ENCODE measurements at places on chromosomes 3 and 15. TPM values are rescaled to one million over a fixed set of nuclear protein-coding genes. Genes with fewer than 3 reads are reported as not detected.

The CHRFAM7A gene
- total RNA-seq = not detected

The USP50 gene
- total RNA-seq = not detected

The TRAT1 gene
- not detected for total RNA-seq

DNA sequence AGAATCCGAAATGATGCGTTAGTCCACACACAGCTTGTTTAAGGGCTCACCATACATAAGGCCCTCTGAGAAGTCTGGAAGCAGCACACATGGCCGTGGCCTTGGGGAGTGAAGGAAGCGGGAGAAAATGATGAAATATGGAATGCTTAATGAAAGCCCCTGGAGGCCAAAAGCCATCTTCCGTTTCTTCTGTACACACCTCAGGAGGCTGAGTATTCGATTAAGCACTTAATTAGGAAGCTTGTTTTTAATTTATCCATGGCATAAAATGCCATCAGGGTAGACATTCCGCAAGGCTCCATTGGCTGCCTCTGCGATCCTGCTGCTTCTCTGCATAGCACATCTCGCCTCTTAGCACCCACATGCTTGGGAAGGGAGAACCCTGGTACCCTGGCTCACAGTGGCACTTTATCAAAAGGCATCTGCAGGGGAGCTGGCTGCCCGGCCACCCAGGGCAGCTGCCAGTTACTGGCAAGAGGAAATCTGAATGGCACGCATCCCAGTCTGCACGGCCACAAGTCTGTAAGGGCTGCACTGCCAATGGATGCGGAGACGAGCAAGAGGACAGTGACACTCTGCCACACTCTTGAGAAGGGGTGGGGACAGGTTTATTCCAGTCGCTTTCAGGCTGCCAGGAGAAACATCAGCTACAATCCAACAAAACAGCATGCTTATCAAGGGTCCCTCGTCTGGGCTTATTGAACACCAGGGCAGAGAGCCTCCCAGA lies 356.2 kb downstream of the OCA2 start:
- no peaks in the 10 kb centered on the region for H3K27me3 ChIP-seq
- H3K4me1 ChIP-seq = no peaks in the 10 kb centered on the region
- H3K4me3 ChIP-seq = no peak overlapping the region
- no peak for DNase-seq
- no peak overlapping the region for H3K27ac ChIP-seq
- H3K36me3 ChIP-seq = no peaks in the 10 kb centered on the region

DNA sequence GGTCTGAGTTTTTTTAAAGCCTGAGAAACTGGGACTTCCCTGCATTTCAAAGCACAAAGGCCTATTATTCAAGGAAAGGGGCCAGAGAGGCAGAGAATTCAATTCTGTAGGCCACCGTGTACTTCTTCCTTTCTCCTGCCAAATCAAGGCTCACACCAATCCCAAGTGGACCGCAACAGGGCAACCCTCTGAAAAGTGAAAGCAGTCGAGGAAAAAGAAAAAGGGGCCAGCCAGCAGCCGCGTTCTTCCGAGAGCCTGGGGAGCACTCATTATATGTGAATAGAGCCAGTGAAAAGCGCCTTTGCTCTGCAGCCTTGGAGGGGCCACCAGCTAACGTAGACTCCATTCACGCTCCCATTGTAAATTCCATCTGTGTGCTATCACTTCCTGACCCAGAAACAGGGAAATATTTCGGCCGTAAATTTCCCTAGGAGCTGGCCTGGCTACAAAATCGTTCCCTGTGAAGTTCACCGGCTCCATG lies 45.9 kb upstream of the THUMPD3 start:
- peaks cover 14% of the 10 kb centered on the region for H3K4me1 ChIP-seq
- H3K4me3 ChIP-seq = peak overlapping the region; percentile 68
- H3K27ac ChIP-seq = peak overlapping the region; percentile 74
- no peaks in the 10 kb centered on the region for H3K36me3 ChIP-seq
- peak; percentile 76 for DNase-seq

DNA sequence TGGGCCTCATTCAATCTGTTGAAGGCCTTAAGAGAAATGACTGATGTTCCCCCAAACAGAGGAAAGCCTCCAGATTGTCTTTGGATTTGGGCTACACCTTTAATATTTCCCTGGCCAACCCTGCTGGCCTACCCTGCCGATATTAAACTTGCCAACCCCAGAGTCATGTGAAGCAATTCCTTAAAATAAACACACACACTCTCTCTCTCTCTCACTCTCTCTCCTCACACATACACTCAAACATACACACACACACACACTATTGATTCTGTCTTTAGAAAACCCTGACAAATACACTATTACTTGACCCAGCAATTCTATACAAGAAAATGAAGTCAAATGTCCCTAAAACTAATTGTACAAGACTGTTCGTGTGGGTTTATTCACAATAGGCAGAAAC lies 109.9 kb upstream of the ST8SIA2 start:
- H3K36me3 ChIP-seq = no peaks in the 10 kb centered on the region
- no peaks in the 10 kb centered on the region for H3K4me1 ChIP-seq
- no peak overlapping the region for H3K4me3 ChIP-seq
- H3K27ac ChIP-seq = no peak overlapping the region

GRCh38 chr15:101657968-101658784 lies 6.0 kb upstream of the TM2D3 start:
- no peak for DNase-seq
- no peak overlapping the region for H3K4me3 ChIP-seq
- no peaks in the 10 kb centered on the region for H3K36me3 ChIP-seq
- H3K27ac ChIP-seq = no peak overlapping the region
- no peaks in the 10 kb centered on the region for H3K27me3 ChIP-seq

- peak; percentile 73 for DNase-seq
- H3K36me3 ChIP-seq = no peaks in the 10 kb centered on the region
- H3K27ac ChIP-seq = peak overlapping the region; percentile 38
- H3K27me3 ChIP-seq = no peaks in the 10 kb centered on the region
- H3K4me1 ChIP-seq = peaks cover 14% of the 10 kb centered on the region
Observed at GRCh38 chr3:16761571-16761970, 123.2 kb upstream of the PLCL2 start.
